Stimulated activated CD8-positive, alpha-beta memory T cell treated with anti-CD3 and anti-CD28 coated beads, Interleukin-7, amount 100 ng/mL, for 1 hour (primary cell): ENCODE measurements at places on chromosomes 2 and 18.

- no peak for DNase-seq
Observed at GRCh38 chr18:8301427-8302172, 307.6 kb upstream of the RAB12 start.

DNA sequence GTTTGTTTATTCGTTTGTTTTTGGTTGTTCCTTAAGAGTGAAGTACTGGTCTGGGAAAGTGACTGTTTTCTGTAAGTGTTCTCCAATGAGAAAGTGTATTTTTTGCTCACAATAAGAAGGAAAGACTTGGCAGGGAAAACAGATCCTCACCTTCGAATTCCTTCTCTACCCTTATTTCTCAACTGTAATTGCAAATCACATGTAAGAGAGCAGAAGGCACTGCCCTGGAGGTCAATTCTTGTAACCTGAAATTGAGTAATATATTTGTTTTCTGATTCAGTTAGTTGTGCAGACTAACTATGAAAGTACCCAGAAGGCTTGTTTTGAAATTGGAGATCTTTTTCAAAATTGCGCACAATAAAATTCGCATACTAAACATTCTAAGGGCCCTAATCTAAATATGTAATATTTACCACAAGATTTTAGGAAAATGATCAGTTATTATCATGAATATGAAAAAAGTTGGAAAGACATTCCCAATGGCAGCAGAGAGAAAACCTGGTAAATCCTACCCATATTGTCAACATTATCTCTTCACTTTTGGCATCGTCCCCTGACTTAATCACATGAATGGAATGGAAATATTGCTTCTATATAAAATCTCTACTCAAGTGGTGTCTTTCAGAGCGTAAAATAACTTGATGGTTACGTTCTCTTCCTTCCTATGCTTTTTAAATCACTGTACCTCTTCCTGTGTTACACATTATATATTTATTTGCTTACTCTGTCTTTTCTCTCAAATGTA, 24.1 kb downstream of the TFPI start:
- DNase-seq: no peak

GRCh38 chr2:192741889-192742288, 547.2 kb upstream of the TMEFF2 start:
- DNase-seq: no peak

GRCh38 chr2:47530105-47530760, 127.3 kb downstream of the MSH2 start:
- no peak for DNase-seq

DNA sequence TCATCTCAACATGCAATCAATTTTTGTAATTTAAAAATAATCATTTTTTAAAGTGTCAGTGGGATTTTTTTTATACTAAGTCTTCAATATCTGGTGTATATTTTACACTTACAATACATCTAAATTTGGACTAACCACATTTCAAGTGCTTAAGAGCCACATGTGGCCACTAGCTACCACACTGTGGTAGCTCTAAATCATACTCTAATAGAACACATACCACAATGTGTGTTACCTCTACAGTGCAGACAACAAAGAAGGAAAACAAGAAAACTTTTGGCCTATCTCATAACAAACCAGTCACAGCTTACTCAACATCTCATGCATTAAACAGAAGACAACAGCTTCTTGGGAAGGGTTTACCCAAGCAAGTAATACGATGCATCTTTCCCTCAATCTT, 24.5 kb downstream of the PIAS2 start:
- DNase-seq: no peak

DNA sequence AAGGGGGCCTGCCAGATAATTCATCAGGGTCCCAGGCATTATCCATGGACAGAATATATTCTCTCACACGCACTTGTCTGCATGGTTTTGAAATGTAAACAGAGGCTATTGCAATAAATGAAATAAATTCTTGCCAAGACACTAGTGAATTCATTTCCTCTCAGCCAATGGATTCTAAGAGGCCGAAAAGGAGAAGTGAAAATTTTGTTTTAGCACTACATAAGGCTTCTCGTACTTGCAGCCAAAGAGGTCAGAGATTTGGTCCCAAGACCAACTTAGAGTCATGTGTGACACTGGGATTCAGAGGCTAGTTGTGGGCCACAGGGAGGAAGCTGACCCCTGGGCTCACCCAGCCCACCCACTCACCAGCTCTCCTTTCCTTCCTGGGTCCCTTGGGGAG, 184.1 kb upstream of the GLI2 start:
- no peak for DNase-seq

DNA sequence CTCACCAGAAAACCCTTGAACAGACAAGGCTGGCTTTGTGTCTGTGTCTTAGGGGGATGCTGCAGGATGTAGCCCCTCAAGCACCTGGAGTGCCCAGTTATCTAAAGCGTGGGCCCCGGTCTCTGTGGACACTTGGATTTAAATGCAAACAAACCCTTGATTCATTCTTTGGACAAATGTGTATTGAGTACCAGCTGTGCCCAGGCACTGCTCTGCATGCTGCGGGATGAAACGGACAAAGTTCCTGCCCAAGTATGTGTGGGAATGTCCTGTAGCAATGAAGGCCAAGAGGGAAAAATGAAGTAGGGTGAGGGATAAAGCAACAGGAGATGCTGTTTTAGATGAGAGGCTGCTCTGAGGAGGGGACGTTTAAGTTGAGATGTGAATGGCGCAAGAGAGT, 53.9 kb downstream of the BOLA3 start:
- no peak for DNase-seq

- DNase-seq: no peak
Observed at GRCh38 chr2:1282552-1282951, 130.7 kb upstream of the TPO start.

- DNase-seq: peak; percentile 24
Observed at GRCh38 chr2:30235008-30235655, 3.8 kb downstream of the LBH start.

DNA sequence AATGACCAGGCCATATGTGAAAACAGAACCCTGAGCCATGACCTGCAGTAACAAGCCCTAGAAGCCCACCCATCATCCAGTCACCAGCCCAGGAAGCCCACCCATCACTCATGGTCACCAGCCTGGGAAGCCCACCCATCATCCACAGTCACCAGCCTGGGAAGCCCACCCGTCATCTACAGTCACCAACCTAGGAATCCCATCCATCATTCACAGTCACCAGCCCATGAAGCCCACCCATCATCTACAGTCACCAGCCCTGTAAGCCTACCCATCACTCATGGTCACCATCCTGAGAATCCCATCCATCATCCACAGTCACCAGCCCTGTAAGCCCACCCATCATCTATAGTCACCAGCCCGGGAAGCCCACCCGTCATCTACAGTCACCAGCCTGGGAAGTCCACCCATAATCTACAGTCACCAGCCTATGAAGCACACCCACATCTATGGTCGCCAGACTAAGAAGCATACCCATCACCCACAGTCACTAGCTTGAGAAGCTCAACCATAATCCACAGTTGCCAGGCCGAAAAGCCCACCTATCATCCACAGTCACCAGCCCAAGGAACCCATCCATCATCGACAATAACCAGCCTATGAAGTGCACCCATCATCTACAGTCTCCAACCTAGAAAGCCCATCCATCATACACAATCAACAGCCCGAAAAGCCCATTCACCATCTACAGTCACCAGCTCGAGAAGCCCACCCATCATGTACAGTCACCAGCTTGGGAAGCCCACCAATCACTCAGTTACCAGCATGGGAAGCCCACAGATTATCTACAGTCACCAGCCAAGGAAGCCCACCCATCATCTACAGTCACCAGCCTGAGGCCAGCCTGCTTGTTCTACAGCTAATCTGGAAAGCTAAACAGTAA, 91.9 kb downstream of the TWIST2 start:
- no peak for DNase-seq

DNA sequence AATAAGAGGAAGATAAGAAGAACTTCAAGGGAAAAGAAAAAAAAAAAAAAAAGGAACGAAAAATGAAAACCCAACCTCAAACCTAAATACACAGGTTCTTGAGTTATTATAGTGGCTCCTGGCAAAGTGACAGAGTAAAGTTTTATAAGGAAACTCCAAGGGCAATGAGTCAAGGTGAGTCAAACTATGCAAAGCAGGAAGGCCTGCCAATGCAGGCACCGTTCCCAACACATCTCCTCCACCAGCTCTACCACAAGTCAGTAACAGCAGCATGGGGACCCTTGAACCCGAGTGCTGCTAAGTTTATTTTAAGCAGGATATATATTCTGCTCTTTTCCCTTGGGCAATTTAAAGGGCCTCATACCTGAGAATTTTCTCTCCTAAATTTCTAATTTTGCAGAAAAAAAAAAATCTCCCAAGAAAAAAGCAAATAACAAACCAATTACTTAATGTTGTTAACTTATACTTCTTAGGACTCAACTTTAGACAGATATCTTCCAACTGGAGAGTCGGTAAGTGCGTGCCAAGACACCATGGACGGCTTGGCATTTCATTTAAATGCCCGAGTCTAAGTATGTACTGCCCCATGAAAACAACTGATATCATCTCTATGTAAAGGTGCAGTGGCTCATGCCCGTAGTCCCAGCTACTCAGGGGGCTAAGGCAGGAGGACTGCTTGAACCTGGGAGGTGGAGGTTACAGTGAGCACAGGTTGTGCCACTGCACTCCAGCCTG, 75.7 kb upstream of the TFCP2L1 start:
- no peak for DNase-seq

- DNase-seq: no peak
Observed at GRCh38 chr2:46983065-46983801, 67.6 kb upstream of the MCFD2 start.

GRCh38 chr2:9422321-9423099, 818 bp downstream of the ITGB1BP1 start:
- DNase-seq: peak; percentile 7

DNA sequence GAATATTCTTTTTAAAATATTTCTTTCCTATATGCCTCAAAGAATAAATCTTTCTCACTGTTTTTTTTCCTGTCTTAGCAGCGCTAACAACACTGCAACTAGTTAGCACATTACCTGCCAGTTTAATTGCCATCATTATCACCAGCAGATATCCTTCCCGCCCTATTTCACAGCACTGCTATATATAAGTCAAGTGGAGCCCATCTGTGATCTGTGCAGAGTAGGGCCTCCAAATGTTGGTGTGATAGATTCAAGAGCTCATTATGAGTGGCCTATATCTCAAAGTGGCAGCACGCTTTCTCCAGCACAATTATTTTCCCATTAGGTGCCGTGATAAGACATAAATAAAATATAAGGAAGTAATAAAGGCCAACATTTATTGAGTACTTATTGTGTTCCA, 19.8 kb upstream of the RGPD4 start:
- no peak for DNase-seq

DNA sequence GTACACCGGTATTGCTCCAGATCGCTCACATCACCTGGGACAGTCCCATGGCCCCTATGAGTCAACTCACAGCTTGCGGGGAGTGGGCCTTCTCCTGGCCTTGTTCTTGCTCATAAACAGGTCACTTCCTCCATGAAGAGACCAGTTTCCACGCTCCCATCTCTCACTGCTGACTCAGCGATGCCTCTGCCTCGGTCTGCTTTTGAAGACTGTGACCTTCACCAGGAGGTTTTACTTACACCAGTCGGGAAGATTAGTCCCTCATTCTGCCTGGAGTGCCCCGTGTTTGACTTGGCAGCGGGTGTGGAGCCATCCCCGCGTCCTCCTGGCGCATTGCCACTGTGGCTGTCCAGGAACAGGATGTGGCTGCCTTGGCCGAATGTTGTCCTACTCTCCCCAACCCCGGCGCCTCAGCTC, 159.8 kb downstream of the RHBDD1 start:
- no peak for DNase-seq

DNA sequence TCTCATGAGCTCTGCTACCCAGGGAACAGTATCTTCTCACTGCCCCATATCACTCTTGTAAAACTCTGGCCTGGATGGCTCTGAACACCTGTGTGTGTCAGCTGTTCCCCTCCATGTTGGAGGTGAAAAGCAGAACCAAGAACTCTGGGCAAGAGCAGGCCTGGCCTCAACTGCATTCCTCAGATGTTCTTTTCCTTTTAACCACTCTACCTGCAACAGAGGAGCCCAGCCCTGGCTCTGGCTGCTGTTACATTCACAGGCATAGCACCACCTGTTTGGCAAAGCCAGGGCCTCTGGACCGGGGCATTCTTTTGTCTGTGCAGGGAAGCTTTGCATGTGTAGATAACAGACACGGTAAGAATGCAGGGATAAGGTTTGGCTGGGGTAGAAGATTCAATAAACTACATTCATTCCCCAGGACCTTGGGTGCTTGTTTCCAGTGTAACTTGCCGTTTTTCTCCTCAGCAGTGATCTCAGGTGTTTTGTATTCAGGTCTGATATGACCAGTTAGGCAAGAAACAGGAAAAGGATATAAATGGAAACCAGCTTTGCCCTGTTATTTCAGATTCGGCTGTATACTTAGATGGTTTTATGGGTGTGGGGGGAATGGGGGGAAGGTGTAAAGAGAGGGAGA, 95.1 kb downstream of the SPTBN1 start:
- no peak for DNase-seq

DNA sequence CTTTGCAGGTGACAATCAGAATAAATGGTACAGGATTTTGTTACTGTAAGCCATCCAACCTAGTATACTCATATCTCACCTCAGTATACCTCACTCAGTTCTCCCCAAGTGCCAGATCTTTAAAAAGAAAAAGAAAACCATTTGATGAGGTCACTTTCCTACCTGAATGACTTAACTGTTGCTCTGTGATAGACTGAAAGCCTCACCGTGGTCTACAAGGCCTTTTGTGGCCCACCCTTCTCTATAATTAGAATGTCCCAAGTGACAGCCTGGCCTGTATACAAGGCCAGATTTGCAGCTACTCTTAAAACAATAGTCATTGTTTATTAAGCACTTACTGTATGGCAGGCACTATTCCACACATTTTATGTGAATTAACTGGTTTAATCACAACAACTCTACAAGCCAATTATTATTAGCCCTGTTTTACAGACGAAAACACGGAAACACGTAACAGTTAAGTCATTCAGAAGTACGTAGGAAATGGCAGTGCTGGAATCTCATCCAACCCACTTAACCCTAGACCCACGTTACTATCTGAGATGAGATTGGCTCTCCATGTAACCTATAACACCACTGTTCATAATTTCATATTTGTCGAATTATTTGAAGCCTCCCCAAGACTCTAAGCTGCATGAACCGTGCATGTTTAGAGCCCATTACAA, 28.3 kb downstream of the PKP4 start:
- DNase-seq: no peak

- DNase-seq: no peak
Observed at GRCh38 chr2:79977792-79978191, 326.8 kb downstream of the LRRTM1 start.

DNA sequence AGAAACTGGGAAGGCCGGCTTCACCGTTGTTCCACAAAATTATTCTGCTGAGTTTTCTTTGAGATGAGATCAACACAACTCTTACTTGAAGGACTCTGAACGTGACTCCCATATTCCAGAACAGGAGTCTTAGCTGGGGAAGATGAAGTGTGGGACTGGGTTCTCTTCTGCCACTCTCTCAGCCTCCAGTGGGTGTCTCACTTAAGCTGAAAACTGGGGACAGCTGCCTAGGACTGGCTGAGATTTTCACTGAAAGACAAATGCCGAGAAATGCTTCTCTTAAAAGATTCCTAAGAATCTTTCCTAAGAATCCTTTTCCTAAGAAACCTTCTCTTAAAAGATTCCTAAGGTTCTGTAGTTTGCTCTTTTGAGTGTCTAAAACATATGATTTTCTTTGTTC, 156.6 kb upstream of the LHCGR start:
- no peak for DNase-seq

- no peak for DNase-seq
Observed at GRCh38 chr2:142987044-142987443, 109.6 kb downstream of the KYNU start.
